ENCODE measurements at places on chromosomes 3 and 15.

DNA sequence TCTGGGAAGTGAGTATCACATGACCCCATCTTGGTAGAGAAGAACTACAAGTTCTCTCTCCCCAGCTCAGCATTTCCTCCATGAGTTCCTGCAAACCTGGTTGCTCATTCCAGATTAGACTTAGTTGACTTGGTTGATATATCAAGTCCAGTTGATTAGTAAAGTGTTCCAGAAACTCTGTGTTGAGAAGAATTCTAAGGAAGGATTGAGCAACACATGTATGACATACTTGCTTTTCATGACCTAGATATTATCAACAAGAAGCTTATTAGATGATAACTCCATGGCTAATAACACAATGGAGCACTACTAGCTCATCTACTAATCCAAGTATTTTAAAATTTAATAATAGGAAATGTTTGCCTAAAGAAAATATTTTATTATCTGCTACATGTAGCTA is 6.4 kb upstream of the EID1 start:
- no peak for DNase-seq

GRCh38 chr15:35784745-35785144 is 238.8 kb upstream of the DPH6 start:
- no peak for DNase-seq

DNA sequence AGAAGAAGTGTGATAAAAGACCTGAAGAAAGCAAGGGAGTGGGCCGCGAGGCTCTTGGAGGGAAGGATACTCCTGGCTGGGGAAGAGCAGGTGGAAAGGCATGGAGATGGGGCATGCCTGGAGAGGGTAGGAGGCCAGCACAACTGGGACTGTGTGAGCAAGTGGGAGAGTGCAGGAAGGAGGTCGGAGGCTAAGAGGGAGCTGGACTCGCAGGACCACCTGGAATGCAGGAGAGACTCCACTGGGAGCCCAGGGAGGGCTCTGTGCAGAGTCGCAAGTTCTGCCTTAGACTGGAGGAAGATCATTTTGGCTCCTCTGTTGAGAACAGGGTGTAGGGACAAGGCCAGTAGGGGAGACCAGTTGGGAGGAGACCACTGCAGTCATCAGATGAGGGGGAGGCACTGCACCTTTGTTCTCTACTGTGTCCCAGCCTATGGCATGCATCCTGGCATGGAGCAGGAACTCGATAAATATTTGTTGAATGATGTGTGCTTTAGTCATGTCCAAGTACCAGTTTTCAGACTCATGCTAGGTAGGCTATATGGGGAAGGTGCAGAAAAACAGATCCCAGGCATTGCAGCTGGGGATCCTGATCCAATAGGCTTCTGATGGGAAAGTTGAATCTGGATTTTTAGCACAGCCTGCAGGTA is 13.7 kb downstream of the FAM107A start:
- DNase-seq: no peak

DNA sequence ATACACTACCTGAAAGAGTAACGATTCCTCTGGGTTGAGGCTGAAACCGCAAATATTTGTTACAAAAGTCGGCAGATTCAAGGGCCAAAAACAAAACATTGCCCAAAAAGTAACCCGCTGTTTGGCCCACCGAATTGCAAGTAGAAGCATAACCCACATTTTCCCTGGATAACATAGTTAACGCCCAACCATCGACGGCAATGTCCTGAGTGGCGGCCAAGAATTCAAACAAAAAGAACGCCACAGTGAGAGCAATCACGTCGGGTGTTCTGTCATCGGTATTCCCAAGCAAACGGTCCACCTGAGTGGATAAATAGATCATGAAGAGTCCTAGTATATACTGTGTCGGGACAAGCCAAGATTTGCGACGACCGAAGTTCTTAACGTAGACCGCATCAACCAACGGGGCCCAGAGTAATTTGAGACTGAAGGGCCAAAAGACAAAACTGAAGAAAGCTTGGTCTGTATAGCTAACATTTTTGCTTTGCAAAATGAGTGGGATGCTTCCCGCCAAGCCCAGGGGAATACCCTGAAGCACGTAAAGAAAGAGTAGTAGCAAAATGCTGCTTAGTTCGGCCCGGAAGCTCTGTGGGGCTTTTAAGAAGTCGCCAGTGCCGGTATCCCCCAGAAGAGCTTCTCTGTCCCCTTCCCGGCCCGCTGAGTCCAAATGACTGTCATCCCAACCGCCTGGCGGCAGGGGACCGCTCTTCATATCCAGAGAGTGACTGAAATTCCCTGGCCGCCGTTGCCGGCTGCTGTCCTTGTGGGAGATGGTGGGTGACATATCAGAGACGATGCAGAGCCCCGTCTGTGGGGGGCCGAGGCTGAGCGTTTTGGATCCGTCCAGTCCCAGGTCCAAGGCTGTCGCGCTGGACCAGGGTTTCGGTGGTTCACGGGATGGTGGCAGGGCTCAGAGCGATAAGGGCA is 750 bp downstream of the SLC33A1 start:
- DNase-seq: no peak

- DNase-seq: no peak
Observed at GRCh38 chr15:90960298-90961091, 5.8 kb downstream of the RCCD1 start.

- no peak for DNase-seq
Observed at GRCh38 chr3:127443581-127444375, 146.8 kb downstream of the TPRA1 start.

- DNase-seq: no peak
Observed at GRCh38 chr3:86695752-86696151, 295.2 kb downstream of the VGLL3 start.

DNA sequence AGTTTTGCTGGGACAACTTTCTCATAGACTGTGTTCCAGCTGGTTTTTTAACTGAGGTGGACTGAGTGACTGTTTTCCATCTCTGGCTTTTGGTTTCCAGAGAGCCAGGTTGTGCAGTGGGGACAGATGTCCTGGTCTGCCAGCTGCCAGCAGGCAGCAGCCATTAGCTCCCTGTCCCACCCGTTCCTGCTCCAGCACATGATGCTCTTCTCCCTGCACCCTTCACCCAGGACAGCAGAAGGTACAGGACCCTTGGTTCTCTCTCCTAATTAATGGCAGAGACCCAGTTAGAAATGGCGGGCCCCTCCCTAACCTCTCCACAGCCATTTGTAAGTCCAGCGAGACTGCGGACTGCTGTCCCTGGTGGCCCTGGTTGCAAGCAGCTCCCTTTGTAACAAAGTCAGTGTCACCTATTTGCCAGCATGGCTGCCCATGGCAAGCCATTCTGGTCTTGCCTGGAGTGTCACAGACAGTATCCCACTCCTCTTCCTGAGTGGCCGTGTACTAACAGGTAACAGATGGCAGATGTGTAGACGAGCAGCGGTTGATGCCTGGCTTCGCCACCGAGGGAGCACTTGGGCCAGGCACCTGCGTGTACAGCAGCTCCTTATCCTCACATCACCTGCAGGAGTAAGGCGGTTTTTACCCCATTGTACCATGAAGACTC is 148.3 kb downstream of the DNAJB8 start:
- no peak for DNase-seq

DNA sequence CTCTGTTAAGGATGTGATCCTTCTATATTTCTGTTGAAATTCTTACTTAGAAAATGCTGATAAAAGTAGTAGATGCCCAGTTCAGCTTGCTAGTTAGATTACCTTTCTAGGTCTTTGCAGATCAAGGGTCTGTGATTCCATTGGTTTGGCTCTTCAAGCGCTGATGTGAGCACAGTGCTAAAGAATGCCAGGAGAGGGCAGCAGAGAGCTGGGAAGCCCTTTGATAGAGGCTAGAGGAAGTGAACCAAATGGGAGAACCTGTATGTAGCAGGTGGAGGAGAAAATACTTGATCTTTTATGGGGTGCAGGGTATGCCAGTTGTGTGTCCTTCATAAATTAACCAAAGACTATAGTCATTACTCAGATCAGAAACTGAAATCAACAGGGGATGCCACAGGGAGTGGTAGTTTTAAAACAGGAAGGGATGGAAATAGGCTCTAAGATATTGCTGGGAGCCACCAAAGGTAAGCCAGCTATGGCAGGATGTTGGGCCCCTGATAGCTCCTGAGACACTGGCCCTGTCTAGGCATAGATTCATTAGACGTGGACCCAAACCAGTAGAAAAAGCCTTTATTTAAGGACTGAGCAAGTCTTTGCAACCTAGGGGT is 677.4 kb downstream of the SQOR start:
- DNase-seq: no peak

DNA sequence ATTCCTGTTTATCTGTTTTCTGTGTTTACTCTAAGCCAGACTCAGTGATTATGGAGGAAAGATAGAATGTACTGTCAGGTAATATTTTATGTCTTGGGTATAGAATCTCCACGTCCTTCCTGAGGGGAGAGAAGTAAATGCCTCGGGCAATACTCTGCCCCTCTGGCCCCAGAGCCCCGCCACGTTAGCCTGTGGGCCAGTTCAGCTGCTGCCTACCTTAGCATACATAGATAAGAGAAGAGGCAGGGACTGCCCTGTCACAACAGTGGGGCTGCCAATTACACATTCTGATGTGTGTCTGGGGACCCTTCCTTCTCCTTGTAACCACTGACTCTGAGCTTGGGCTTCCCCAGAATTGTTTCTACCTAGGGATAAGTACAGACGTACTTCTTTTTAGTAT is 347.7 kb upstream of the ATP11B start:
- no peak for DNase-seq

GRCh38 chr3:143668924-143669790 is 179.1 kb downstream of the SLC9A9 start:
- DNase-seq: peak; percentile 59

DNA sequence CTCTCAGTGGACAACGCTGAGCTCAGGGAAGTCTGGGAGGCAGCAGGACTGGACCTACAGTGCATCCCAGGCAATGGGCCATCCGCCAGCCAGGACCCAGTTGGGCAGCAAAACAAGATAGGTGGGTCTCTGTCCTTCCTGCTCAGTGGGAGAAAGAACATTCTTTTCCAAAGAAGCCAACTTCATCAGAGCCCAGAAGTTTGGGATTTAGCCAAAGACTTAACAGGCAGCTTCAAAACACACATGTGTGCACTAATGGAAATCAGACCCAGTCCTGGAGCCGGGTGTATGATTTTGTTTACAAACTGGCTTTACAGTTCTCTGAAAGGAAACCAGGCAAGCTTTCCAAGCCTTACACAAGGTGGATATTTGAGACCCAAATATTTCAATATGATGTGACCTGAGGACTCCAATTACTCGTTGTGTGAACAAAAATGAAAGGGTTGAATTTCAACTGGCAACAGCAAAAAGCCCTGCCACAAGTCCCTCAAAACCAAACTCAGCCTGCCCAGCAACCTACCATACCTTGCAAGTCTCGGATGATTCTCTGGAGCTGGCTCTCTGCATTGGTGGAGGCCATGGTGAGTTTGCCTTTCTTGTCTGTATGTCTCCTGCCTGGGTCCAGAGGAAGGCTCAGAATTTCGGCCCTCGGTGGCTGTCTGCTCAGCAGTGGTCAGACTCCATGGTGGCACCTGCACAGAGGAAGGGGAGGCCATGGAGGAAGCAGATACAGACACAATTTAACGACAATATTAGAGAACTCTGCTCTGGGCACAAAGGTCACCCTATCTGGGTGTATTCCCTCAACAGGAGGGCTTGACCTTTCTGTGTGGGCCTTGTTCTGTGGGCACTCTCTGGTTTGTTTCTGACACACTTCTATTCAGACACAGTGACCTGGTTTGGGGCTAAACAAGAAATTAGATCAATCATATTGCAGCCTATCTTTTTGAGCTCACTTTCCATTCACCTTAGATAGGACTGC is 11.0 kb downstream of the FYCO1 start:
- no peak for DNase-seq

DNA sequence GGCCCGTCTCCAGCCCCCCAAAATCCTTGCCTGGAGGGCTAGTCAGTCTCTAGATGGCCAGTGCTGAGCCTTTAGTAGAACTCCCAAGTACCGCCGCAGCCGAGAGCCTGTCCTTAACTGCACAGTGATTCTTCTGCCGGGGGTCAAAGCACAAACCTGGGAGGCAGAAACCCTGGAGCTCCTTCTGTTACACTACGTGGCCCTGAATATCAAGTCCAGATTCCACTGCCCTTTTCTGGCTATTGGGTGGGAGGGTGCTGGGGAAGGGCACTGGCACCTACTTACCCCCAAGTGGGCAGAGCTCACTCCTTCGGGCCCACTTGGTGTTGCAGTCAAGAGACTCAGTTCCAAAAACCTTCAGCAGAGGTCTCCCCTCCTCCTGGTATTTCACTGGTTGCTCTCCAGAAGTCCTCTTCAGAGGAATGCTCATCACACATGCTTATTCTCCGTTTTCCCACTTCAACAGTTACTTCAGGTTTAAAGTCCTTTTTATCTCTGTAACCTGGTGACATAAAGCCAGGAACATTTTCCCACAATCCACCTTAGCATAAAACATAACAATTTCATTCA is 10.8 kb downstream of the PDHB start:
- DNase-seq: no peak

DNA sequence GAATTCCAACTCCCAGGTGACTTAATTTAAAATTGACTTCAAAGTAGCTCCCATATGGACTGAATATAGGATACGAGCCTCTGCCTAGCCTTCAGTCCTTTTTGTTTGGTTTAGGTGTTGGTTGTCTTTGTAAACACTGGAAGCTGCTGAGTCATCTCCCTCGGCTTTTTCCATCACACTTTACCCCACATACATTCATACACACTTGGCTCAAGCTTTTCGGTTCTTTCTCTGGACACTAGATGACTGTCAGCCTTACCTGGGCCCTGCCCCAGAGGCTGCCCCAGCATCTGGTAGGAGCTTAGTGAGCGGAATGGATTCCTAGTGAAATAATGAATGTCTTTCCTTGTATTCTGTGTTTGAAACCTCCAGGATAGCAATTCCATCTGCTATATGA is 201.5 kb upstream of the IL12A start:
- peak; percentile 71 for DNase-seq

DNA sequence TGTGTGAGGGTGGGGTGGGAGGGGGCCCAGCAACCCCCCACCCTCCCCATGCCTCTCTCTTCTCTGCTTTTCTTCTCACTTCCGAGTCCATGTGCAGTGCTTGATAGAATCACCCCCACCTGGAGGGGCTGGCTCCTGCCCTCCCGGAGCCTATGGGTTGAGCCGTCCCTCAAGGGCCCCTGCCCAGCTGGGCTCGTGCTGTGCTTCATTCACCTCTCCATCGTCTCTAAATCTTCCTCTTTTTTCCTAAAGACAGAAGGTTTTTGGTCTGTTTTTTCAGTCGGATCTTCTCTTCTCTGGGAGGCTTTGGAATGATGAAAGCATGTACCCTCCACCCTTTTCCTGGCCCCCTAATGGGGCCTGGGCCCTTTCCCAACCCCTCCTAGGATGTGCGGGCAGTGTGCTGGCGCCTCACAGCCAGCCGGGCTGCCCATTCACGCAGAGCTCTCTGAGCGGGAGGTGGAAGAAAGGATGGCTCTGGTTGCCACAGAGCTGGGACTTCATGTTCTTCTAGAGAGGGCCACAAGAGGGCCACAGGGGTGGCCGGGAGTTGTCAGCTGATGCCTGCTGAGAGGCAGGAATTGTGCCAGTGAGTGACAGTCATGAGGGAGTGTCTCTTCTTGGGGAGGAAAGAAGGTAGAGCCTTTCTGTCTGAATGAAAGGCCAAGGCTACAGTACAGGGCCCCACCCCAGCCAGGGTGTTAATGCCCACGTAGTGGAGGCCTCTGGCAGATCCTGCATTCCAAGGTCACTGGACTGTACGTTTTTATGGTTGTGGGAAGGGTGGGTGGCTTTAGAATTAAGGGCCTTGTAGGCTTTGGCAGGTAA is 8.1 kb downstream of the FAM131A start:
- no peak for DNase-seq

GRCh38 chr3:69090021-69090420 is 5.3 kb downstream of the ARL6IP5 start:
- DNase-seq: peak; percentile 41

Measured in skeletal muscle cell (primary cell).